ENCODE measurements at places on chromosomes 3 and 15.
A peak's percentile ranks its signal among the peaks of the same experiment; 100 is the strongest.

GRCh38 chr15:89888214-89888804 lies 5.5 kb downstream of the AP3S2 start:
- DNase-seq = no peak

- peak; percentile 60 for DNase-seq
Observed at GRCh38 chr3:107662124-107662507, 139.4 kb downstream of the BBX start.

GRCh38 chr3:145170121-145170520 lies 990.9 kb downstream of the PLOD2 start:
- no peak for DNase-seq

DNA sequence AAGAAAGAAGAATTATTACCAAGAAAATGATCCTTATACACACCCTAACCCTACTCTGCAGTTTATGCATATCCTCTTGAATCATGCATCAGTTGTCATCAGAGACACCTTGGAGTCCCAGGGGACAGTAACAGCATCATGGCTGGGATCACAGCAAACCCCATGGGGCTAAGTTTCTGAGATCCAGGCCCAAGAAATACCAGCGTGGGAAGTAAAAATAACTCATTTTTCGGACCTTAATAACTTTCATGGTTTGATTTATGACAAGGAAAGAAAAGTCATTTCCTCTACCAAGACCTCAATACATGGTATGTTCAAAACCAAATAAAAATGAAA lies 38.8 kb upstream of the B3GNT5 start:
- no peak for DNase-seq

GRCh38 chr3:66778777-66779176 lies 219.3 kb upstream of the KBTBD8 start:
- no peak for DNase-seq

DNA sequence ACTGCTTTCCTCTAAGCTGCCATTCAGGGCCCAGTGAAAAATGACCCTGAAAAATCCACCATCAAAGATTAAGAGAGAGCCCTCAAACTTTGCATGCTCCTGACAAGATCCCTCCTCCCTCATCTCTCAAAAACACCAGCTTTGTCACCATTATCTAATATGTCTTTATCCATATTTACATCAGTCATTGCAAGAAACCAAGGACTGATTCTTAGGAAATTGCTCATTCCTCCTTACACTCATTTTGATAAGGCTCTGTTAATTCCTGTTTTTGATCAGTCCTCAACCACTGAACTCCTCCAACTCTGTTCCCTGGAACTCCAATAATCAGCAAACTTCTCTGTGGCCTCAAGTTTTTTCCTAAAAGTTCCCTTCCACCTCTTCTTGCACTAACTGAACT lies 51.8 kb downstream of the CD200 start:
- no peak for DNase-seq

DNA sequence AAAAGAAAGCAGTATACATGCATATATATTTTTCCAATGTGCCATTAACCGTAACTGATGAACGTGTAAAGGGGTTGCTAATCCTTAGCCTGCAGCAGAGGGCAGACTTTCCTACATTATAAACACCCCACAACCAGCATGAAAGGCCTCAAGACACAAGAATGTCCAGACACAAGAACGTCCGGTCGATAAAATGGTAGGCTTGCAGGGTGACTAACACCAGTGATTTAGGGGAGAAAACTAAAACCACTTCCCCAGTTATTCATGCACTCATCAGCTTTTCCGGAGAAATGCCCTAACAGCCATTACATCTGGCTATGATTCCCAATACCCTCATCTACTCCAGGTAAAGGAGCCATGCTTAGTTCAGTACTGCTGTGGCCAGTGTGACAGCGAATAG lies 57.4 kb downstream of the LRTM1 start:
- DNase-seq = no peak

- no peak for DNase-seq
Observed at GRCh38 chr3:64773137-64773536, 85.3 kb upstream of the ADAMTS9 start.

DNA sequence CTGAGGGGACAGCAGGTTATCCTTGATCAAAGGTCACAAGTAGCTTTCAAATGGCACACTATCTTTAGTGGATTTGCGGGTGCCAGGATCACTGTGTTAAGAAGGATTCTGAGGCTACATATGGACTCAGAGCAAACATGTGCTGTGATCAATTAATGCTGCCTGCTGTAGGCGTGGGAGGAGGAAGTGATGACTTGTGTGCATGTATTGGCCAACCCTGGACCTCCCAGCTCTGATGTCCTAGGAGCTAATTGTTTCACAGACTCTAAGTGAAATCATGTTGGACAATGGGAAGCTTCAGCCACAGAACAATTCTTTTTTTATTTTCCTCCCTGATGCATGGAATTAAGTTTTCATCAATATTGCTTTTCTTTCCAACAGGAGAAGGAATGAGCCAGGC lies 24.4 kb downstream of the FAH start:
- no peak for DNase-seq

DNA sequence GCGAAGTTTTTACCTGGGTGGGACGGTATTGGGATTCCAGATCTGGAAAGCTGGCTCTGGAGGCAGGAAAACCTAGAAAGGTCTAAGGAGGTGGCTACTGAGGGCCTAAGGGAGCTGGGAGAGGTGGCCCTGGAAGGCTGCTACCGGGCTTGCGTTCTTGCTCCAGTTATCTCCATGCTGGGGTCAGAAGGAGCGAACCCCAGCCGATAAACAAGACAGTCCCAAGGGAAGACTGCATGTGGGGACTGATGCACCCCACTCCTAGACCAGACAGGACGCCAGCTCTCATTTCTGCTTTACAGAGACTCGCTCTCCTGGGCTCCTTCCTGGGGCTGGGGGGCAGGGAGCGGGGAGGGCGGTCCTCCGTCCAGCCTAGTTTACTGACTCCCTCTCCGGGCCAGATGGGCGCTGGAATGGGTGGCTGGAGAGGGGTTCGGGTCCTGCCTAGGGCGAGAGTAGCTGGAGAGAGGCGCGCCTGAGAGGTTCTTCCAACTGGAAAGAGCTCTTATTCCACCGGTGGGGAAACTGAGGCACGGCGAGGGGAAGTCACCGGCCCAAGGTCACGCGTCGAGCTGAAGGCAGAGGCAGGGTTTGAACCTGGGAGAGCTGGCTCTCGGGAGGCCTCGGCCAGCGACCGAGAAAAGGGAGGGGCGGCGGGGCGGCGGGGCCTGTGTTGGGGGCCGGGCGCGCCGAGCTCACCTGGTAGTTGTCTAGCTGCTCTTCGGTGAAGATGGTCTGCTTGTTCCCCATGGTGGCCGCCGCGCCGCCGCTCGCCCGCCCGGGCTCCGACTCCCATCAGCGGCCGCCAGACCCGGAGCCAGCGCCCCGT lies 565 bp downstream of the CIB2 start:
- DNase-seq = no peak

GRCh38 chr3:169945313-169945712 lies 21.3 kb upstream of the SEC62 start:
- no peak for DNase-seq

DNA sequence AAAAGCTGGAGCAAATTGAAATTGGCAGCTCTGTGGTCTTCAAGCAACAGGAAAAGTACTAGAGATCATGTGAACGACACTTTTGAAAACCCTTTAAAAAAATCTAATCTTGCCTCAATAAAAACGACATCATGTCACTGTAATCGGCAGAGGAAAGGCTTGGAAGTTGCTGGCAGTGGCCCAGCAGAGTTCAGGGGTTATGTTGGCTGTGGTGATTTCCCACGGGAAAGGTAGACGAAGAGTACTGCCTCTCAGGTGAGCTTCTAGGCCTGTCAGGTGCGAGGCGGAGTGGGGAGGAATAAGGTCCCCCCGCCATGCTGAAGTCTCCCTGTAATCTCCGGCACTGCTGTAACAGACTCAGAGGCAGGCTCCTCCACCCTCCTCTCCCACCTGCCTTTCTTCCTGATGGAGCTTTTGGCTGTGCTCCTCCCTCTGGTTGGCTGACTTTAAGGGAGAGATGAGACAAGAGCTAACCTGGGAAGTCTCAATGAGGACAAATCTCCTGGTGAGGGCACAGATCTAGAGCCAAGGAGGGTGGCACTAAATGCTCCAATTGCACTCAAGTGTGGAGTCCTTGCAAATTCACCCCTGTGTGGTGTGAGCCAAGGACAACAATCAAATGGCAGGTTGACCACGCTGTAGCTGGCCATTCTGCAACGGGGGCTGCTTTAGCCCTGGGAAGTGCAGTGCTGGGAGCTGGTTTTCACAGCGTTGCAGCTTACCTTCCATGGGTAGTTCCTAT lies 18.7 kb upstream of the HES1 start:
- DNase-seq = no peak

- DNase-seq = no peak
Observed at GRCh38 chr3:82761858-82762257, 1000.4 kb upstream of the GBE1 start.

- DNase-seq = no peak
Observed at GRCh38 chr3:38257583-38257982, 8.0 kb upstream of the SLC22A13 start.

- DNase-seq = no peak
Observed at GRCh38 chr3:18864933-18865731, 283.2 kb upstream of the KCNH8 start.

- no peak for DNase-seq
Observed at GRCh38 chr3:129989414-129989813, 14.9 kb downstream of the TRH start.

DNA sequence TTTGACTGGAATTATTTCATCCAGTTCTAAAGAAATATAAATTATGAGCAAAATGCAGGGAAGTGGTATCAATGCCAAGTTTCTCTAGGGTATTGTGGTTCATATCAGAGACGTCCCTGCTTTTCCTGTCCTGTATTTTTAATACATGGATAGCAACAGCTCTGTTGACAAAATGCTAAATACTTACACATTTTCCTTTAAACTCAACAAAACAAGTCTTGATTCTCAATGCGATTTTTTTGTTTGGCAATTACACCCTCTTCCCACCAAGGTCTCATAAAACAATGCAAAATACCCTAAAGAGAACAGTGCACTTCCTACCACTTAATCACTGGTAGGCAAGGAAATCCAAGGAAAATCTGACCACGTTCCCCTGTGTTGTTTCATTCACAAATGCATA lies 120.0 kb downstream of the DUT start:
- DNase-seq = no peak

GRCh38 chr3:5607581-5607980 lies 420.1 kb downstream of the EDEM1 start:
- DNase-seq = no peak

GRCh38 chr3:155941354-155941753 lies 70.9 kb downstream of the GMPS start:
- DNase-seq = no peak

DNA sequence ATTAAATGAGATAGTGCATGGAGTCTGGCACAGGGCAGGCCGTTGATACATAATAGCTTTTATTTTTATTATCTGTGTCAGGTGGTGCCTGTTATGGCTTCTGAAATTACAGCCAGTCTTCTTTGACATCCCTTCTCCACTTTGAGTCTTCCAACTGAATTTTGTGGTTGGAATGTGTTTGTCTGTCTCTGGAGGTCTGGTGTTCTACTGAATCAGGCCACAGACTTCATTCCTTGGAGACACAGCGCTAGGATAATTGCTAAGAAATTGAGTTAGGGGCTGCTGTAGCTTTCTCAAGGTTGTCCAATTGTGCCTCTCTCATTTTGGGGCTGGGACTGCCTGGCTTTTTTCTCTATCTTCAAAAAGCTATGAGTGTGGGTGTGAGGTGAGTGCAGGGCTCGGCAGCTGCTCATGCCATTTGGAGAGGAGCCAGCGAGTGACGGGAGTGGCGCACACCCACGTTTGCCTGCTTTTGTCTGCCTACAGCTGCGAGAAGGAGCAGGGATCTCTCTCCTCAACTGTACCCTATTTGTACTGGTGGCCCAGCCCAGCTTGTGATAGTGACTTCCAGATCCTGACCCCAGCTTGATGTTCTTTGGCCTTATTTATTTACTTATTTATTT lies 49.8 kb upstream of the SYN2 start:
- DNase-seq = peak; percentile 51

GRCh38 chr15:46714950-46715349 lies 1002.4 kb upstream of the SEMA6D start:
- no peak for DNase-seq

DNA sequence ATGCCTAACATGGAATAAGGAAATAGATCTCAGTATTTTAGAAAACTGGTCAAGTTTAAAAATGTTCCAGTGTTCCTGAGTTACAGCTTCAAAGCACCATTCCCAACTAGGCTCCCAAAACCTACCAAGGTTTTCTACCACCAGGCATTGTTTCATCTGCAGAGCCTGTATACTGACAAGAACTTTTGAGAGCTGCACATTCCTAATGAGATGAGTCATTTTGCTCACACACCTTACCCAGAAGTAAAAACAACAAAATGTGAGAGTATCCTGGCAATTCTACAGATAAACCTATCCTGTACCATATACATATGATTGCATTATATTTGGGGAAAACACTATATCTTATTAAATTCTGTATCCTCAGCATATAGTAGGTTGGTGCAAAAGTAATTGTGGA lies 90.7 kb downstream of the ATP8B4 start:
- DNase-seq = no peak

DNA sequence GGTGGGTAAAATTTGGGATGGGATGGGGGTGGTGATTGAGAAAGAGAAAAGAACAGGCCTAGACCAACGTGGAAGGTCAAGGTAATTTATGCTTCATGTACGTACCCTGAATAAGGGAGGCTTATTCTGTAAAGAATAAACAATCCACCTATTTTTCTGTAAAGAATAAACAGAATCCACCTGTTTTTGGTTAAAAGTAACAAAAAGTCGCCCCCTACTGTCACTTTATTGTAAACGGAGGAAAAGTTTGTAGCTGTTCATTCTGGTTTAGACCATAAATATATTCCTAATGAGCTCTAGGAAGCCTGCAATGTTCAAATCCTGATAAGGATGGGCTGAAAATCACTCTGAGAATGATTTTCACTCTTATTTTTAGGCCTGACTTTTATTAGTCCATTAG lies 23.5 kb upstream of the SQOR start:
- DNase-seq = no peak

- no peak for DNase-seq
Observed at GRCh38 chr15:40990080-40990479, 36.8 kb downstream of the CHAC1 start.
